ENCODE measurements at places on chromosomes 3 and 15.

GRCh38 chr15:35679186-35679585 is 133.2 kb upstream of the DPH6 start:
- H3K36me3 ChIP-seq, result no peaks in the 10 kb centered on the region
- no peak for DNase-seq
- no peak overlapping the region for H3K4me3 ChIP-seq
- peaks cover 6% of the 10 kb centered on the region for H3K27me3 ChIP-seq
- no peak overlapping the region for H3K27ac ChIP-seq

DNA sequence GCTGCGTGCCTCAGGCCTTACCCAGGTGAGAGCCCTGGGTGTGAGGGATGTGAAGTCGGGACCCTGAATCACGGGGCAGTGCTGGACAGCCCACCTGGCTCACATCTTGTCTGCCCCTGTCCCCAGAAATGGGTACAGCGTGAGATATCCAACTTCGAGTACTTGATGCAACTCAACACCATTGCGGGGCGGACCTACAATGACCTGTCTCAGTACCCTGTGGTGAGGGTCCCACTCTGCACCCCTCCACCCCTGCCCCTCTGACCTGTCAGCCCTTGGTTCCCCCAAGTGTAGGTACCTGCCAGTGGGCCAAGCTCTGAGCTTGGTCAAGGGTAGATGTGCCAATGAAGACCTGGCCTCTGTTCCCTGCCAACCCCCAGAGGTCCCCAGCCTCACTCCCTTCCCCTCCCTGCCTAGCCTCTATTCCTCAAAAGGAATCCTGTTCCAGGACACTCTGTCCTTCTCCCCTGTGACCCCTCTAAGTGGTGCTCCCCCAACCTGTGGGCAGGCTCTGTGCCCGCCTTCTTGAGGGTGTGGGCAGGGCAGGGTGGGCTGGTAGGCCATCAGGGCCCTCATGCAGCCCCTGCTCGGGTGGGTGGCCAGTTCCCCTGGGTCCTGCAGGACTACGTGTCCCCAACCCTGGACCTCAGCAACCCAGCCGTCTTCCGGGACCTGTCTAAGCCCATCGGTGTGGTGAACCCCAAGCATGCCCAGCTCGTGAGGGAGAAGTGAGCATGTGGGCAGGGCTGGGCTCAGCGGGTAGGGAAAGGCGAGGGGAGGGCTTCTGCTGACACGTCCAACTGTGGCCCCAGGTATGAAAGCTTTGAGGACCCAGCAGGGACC is 25.1 kb downstream of the NBEAL2 start:
- H3K36me3 ChIP-seq, result peaks cover 20% of the 10 kb centered on the region
- no peak for DNase-seq
- H3K4me1 ChIP-seq, result peaks cover 2% of the 10 kb centered on the region
- H3K27ac ChIP-seq, result no peak overlapping the region

DNA sequence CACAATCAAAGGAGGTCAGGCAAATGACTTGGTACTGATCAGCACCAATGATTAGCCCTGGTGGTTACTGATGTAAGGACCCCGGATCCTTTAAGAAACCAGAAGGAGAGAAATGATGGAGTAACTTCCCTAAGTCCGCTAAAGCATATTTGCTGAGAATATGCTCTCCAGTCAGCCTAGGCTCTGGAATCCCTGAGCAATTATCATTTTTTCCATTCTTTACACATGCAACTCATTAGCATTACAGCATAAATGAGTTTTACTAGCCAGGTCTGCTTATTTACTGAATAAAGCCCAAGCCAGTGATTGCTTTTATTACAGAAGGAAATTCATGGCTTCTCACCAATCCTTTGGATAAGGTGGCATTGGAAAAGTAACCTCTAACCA is 139.2 kb upstream of the WNT5A start:
- no peak for DNase-seq
- H3K27ac ChIP-seq, result no peak overlapping the region
- H3K4me3 ChIP-seq, result no peak overlapping the region
- no peaks in the 10 kb centered on the region for H3K4me1 ChIP-seq
- H3K36me3 ChIP-seq, result no peaks in the 10 kb centered on the region

DNA sequence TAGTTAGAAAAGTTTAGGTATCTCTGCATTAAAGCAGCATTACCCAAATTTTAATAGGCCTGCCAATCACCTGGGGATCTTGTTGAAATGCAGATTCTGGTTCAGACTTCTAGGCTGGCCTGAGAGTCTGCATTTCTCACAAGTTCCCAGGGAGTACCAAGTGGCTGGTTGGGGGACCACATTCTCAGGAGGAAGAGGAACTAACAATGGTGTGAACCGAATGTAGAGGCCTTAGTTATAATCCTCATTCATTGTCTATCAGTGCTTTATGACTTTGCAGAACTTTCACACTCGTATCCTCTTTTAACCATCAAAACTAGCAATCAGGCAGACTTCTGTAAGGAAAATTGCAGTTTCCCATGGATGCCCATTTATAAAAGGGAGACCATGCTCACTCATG is 38.2 kb upstream of the UBE2E1 start:
- H3K36me3 ChIP-seq, result no peaks in the 10 kb centered on the region
- H3K27ac ChIP-seq, result no peak overlapping the region
- peaks cover 7% of the 10 kb centered on the region for H3K4me1 ChIP-seq
- DNase-seq, result no peak
- no peak overlapping the region for H3K4me3 ChIP-seq

DNA sequence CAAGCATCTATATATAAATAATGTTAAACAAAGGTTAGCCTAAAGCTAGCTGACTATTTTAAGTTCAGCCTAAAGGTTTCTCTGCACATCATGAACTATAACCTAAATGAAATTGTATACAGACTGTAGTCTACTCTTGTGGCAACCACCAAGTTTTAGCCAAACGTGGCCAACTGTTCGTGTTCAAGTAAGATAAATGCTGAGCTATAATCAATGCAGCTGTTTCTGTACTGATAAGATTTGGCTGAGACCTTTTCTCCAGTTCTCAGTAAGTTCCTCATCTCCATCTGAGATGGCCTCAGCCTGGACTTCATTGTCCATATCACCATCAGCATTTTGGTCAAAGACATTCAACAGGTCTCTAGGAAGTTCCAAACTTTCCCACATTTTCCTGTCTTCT is 43.7 kb upstream of the IGSF10 start:
- no peaks in the 10 kb centered on the region for H3K27me3 ChIP-seq
- no peak overlapping the region for H3K4me3 ChIP-seq
- no peaks in the 10 kb centered on the region for H3K36me3 ChIP-seq
- H3K4me1 ChIP-seq, result no peaks in the 10 kb centered on the region
- H3K27ac ChIP-seq, result no peak overlapping the region
- DNase-seq, result no peak

- H3K27ac ChIP-seq, result no peak overlapping the region
- no peaks in the 10 kb centered on the region for H3K36me3 ChIP-seq
- no peak for DNase-seq
- no peak overlapping the region for H3K4me3 ChIP-seq
Observed at GRCh38 chr15:41993472-41994170, 21.3 kb upstream of the EHD4 start.

GRCh38 chr15:32152574-32152973 is 122.3 kb downstream of the CHRNA7 start:
- H3K36me3 ChIP-seq, result no peaks in the 10 kb centered on the region
- H3K27me3 ChIP-seq, result peaks cover 6% of the 10 kb centered on the region
- no peak for DNase-seq
- no peaks in the 10 kb centered on the region for H3K4me1 ChIP-seq
- H3K4me3 ChIP-seq, result no peak overlapping the region

- peaks cover 11% of the 10 kb centered on the region for H3K4me1 ChIP-seq
- no peak overlapping the region for H3K4me3 ChIP-seq
- DNase-seq, result no peak
Observed at GRCh38 chr3:16258866-16259265, 5.9 kb downstream of the DPH3 start.

- no peaks in the 10 kb centered on the region for H3K27me3 ChIP-seq
- no peak overlapping the region for H3K4me3 ChIP-seq
- H3K27ac ChIP-seq, result no peak overlapping the region
- DNase-seq, result no peak
Observed at GRCh38 chr15:30962659-30963058, 28.8 kb downstream of the MTMR10 start.

- H3K4me3 ChIP-seq, result no peak overlapping the region
- H3K4me1 ChIP-seq, result no peaks in the 10 kb centered on the region
- peaks cover 18% of the 10 kb centered on the region for H3K36me3 ChIP-seq
- no peaks in the 10 kb centered on the region for H3K27me3 ChIP-seq
- H3K27ac ChIP-seq, result no peak overlapping the region
Observed at GRCh38 chr15:49558929-49559328, 61.7 kb downstream of the FAM227B start.

DNA sequence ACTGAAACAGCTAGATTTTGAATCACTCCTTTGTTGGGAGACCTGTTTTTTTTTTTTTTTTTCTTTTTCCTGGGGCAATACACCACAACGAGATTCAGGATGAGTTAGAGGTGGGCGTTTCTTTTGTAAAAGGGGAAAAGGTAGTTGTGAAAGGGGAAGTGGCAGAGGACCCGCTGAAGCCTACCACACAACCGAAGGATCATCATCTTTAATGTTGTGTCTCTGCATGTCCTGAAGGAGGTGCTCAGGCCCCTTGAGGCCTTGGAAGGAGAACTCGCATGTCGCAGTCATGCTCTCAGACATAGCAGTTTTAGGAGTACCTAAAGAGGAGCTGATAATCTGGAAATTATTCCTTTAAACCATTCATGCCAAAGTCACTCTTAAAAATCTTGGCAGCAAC is 137.9 kb upstream of the LRIG1 start:
- peaks cover 8% of the 10 kb centered on the region for H3K4me1 ChIP-seq
- H3K36me3 ChIP-seq, result no peaks in the 10 kb centered on the region
- H3K27ac ChIP-seq, result no peak overlapping the region
- DNase-seq, result peak; percentile 7

DNA sequence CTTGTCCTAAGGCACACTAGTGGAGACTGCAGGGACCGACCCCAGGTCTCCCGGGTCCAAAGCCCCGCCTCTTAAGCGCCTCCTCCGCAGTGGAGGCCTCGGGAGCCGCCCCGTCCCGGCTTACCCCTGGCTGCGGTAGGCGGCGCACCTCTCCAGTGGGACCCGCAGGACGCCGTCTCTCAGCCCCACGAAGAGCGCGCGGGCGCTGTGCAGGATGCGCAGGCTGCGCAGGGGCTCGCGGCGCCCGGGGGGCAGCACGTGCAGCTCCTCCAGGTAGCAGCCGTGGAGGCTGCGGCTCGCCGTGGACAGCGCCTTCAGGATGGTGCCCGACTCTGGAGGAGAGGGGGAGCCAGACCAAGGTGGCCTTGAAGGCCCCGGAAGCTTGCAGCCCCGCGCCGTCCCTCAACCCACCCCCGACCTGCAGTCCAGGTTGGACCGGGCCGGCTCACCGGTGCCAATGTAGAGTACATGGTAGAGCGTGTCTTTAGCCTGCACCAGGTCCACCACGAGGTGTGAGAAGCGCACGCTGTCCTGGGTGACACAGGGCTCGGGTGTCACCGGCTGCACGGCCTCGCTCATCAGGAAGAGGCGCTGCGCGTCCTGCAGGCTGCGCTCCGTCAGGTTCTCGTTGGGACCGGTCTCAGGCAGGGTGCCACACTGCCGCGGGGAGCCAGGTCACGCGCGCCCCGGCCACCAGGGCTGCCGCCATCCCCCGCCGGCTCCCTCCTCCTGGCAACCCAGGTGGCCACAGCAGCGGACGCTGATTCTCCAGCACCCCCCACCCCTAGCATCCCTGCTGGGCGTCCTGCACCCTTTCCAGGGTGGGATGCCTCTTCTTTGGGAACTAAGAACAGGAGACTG is 105.5 kb downstream of the SEMA5B start:
- H3K27ac ChIP-seq, result no peak overlapping the region
- H3K4me1 ChIP-seq, result no peaks in the 10 kb centered on the region
- H3K27me3 ChIP-seq, result peaks cover 15% of the 10 kb centered on the region

GRCh38 chr3:30075514-30075913 is 530.9 kb upstream of the TGFBR2 start:
- no peak overlapping the region for H3K27ac ChIP-seq
- no peak for DNase-seq
- H3K36me3 ChIP-seq, result no peaks in the 10 kb centered on the region
- H3K4me1 ChIP-seq, result no peaks in the 10 kb centered on the region
- no peak overlapping the region for H3K4me3 ChIP-seq

DNA sequence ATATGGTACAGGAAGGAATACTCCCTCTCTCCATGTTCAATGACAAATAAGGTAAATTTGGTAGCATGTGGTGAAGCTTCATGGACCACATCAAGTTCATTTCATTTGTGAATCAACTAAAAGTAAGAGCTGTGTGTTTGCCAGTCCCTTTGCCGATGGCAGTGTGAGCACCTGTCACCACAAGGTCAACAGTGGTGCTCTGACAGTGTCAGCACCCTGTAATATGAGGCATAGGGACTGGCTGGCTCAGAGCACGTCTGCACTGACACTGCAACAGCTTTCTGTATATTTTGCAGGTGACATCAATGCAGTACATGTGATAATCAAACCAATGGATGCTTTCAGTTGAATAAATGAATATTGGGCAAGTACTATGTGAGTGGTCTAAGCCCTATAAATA is 852.4 kb downstream of the TUSC7 start:
- H3K27me3 ChIP-seq, result no peaks in the 10 kb centered on the region
- H3K4me1 ChIP-seq, result no peaks in the 10 kb centered on the region
- no peak overlapping the region for H3K4me3 ChIP-seq
- H3K36me3 ChIP-seq, result no peaks in the 10 kb centered on the region

GRCh38 chr15:77004189-77004588 is 9.3 kb downstream of the PSTPIP1 start:
- H3K27ac ChIP-seq, result peak overlapping the region; percentile 84
- H3K4me1 ChIP-seq, result peaks cover 76% of the 10 kb centered on the region
- peaks cover 20% of the 10 kb centered on the region for H3K36me3 ChIP-seq
- DNase-seq, result no peak

GRCh38 chr3:171330938-171331337 is 129.3 kb downstream of the TNIK start:
- H3K36me3 ChIP-seq, result no peaks in the 10 kb centered on the region
- peaks cover 69% of the 10 kb centered on the region for H3K4me1 ChIP-seq
- H3K27me3 ChIP-seq, result no peaks in the 10 kb centered on the region
- H3K4me3 ChIP-seq, result no peak overlapping the region

DNA sequence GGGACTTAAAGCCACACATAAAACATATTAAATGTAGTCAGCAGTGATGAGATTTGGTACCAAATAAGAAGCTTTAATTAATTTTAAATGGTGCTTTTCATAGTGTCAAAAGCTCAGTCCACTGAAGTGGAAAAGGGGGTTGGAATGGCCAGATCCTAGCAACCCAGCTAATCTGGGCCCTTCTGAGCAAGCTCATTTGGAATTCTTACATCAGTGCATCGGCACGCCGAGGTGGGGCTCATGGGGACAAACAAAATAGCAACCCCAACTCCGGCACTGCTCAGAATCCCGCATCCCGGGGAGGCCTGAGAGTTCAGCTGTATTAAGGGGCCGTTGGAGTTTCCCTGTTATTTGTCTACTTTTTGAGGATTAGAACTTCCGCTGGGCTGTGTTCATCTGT is 526.4 kb downstream of the SOX2 start:
- no peak overlapping the region for H3K27ac ChIP-seq
- peaks cover 3% of the 10 kb centered on the region for H3K27me3 ChIP-seq
- no peaks in the 10 kb centered on the region for H3K36me3 ChIP-seq
- H3K4me1 ChIP-seq, result no peaks in the 10 kb centered on the region
- no peak for DNase-seq
- H3K4me3 ChIP-seq, result no peak overlapping the region

DNA sequence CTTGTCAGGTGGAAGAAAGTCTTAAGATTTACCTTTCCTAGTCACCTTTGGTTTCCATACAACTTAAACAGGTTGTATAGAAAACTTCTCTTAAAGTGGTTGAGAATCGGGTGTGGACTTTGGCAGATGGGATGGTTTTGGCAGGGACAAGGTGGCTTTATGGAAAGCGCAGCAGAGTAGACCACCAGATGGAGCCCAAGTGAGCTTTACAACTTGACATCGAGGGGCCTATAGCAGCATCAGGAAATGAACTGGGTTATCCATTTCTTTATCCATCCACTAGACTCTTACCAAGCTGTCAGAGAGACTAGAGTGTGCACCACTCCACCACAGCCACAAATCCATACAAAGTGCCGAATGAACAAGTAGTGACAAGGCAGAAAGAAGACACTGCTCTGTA is 85.3 kb upstream of the MBNL1 start:
- no peaks in the 10 kb centered on the region for H3K36me3 ChIP-seq
- peak overlapping the region; percentile 46 for H3K4me3 ChIP-seq
- peak overlapping the region; percentile 28 for H3K27ac ChIP-seq
- DNase-seq, result peak; percentile 80
- no peaks in the 10 kb centered on the region for H3K27me3 ChIP-seq

All from activated naive CD4-positive, alpha-beta T cell treated with anti-CD3 and anti-CD28 coated beads for 36 hours (primary cell).